OCI-LY7 (cell line): ENCODE measurements at places on chromosomes 12 and 14. TPM values are rescaled to one million over a fixed set of nuclear protein-coding genes. Genes with fewer than 3 reads are reported as not detected.

- DNase-seq, result peak; percentile 2
Observed at GRCh38 chr12:41724216-41724615, 420.5 kb downstream of the GXYLT1 start.

Gene MED6
- 57.7 and 59.2 TPM in 2 replicates for total RNA-seq

Gene CSRP2
- total RNA-seq, result 0.63 TPM in 1 of 2 replicates, not detected in the other

GRCh38 chr14:22535126-22535525 lies 53.9 kb downstream of the DAD1 start:
- DNase-seq, result no peak

DNA sequence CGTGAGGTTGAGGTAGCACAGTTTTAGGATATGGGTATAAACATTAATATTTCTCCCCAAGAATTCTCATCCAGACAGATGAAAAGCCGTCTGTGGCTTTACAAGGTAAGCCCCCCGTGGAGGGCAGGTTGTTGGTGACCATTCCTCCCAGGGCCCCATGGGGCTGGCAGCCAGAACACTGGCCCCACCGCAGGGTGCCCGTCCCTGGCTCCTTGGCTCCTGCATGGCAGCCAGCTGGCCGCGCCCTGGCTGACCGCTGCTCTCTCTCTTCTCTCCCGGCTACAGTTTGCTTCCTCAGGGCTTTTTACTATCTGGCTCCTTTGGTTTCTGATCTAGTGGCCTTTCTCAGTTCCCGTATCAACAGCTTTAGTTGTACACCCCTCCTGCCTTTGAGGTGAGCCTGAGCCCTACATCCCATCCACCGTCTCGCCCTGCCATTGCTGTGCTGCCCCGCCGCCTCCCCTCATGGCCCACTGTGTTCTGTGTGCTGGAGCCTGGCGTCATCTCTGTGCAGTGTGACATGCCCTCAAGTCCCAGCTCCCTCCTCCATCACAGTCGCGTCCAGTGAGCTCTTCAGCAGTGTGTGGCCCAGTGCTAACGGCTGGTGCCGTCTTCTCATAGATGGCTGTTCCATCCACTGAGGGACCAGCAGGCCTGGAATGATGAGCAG lies 25.8 kb downstream of the RAB35 start:
- no peak for DNase-seq

DNA sequence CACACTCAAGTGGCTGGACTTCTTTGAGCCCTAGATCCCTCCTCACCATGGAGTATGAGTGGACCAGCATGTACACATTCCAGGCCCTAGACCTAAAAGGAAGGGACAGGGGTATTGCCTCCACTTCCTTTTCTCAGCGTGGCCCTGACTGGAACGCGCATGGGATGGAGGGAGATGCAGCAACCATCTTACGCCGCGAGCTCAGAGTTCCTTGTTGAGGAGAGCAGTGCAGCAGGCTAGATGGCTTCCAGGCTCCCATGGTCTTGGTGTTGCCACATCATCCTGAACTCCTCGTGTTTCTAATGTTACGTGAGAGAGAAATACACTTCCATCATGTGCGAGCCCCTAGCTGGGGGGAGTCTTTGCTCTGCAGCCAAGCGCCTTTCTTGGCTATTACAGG lies 61.8 kb upstream of the DIO3 start:
- DNase-seq, result no peak

Gene RAB35
- total RNA-seq, result 71.1 and 85.9 TPM in 2 replicates

Gene OR6C2
- total RNA-seq, result not detected in 2 replicates

DNA sequence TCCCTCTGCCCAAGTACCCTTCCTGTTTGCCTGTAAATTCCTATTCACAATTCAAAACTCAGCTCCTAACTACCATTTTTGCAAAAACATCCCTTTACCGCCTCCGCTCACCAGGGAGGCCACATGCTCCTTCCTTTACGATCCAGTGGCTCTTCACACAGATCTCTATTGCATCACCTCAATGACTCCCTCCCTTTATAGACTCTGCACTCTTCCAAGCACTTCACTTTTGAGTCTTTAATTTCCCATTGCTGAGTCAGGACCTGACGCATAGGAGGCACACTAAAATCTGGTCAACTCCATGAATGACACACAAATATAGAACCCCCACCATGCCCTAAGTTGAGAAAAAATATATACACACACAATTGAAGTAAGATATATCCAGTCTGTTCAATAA lies 45.9 kb downstream of the PPP1R13B start:
- DNase-seq, result no peak

- DNase-seq, result no peak
Observed at GRCh38 chr12:118830296-118830695, 151.0 kb upstream of the SRRM4 start.

GRCh38 chr14:50095895-50096294 lies 20.5 kb downstream of the VCPKMT start:
- DNase-seq, result no peak

DNA sequence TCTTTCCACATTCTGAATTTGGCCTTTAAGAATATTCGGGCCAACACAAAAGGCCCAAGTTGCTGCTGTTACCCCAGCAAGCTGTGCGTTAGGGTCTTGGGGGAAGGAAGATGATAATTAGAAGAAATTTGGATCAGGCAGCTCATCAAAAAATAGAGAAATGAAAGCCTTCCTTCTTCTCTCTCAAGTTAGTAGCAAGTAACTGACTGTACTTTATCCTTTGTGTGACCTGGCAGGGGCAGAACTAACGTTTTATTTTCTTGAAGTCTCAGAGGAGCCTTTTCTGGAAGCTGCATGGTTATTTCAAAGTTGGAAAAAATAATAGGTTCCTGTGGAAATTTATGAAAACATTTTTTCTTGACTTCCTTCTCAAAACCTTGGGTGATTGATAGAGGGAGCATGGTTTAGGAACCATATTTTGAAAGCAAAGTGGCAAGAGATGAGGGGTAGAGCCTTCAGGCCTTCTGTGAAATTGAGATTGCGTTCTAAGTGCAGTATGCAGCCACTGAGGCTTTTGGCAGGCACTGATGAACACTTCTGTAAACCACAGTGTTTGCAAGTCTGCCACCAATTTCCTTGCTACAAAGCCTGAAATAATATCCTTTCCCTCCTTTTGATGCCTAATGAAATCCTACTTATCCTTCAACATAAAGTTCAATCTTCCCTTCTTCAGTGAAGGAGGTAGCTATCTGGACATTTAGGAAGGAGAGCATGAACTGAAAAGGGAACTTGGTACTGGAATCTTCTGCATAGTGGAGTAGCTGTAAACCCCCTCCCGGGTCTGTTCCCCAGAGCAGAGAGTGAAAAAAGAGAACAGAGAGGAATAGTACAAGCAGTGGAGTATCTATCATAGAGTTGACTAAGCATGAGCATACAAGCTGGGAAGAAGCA lies 123.2 kb downstream of the FGD4 start:
- DNase-seq, result peak; percentile 75

Gene TNFAIP2
- total RNA-seq, result not detected in 2 replicates

GRCh38 chr12:50979369-50980052 lies 27.2 kb downstream of the HIGD1C start:
- no peak for DNase-seq

DNA sequence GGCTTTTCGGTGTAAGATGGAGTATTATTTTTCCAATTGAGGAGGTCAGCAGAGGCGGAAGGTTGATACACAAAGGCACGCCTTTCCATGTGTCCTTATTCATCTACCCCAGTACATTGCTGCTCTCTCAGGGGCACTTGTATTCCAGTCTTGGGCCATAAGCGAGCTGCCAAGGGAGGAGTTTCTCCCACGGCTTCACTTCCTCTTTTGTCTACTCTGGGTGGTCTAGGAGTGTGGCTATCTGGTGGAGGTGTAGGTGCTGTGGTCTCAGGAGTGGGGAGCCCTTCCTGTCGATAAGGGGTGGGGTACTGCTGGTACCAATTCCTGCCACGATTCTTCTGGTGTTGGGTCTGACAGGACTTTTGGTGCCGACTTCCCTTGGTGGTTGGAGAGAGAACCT lies 73.4 kb downstream of the GAS2L3 start:
- no peak for DNase-seq

DNA sequence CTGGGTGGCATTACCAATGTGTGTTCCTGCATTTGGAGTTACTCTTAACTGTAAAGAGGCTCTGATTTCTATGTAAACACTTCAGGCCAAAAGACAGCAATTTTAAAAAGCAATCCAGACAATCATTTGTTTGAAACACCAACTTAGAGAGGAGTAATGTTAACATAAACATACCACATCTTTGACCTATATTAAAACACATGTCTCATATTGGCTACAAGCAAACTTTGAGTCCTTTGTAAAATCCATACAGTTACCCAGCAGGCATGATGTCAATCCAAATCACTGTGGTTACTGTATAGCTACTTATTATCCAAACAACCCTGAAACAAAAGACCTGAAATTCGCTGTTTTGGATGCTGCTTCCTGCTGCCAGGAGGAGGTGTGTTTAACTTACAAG lies 7.5 kb upstream of the G2E3 start:
- DNase-seq, result no peak

- DNase-seq, result no peak
Observed at GRCh38 chr12:39173726-39174125, 268.3 kb upstream of the CPNE8 start.

Gene TSPAN11
- total RNA-seq, result not detected in 2 replicates

DNA sequence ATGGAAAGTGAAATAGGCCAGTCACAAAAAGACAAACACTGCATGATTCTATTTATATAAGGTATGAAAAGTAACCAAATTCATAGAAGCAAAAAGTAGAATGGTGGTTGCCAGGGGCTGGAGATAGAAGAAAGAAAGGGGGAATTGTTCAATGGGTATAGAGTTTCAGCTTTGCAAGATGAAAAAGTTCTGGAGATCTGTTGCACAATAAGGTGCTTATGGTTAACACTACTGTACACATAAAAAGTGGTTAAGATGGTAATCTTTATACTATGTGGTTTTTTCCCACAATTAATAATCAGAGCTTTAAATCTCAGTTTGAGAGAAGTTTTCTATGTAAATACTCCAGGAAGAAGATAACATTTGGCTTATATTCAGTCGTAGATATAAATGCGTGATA lies 73.4 kb downstream of the SLC38A4 start:
- DNase-seq, result no peak

DNA sequence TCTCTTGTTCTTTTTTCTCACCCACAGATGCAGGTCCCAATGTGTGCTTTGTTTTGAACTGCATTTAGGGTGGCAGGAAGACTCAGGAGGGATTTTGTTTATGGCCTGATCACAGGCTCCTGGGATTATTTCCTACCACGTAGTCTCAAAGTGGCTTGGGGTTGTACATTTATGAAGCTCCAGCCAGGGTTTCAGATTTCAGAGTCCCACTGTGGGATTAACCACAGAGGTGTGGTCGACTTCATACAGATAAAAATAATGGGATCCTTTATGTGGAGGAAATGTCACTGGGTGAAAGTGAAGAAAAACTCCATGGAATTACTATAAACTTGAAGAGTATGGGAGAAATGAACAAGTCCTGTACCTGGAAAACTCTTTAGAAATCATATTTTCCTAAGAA lies 14.2 kb upstream of the PPP1R1A start:
- no peak for DNase-seq

DNA sequence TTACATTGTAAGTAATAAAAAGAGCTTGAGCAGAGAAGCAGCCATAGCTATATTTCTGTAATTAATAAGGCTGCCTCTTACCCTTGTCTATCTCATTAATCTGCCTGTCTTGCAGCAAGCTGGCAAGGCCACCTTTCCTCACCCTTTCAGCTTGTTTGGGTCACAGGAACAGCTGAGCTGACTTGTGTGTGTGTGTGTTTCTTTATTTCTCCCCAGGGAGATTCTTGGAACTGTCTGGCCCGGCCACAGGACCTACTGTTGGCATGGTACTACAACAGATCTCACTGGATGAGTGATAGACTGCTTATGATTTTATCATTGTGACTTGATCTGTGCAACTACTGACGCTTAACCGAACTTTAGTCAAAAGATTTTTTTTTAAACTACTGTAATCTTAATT lies 213.7 kb downstream of the SLC2A13 start:
- DNase-seq, result no peak
